Heart left ventricle (tissue), 16 donors: ENCODE measurements at places on chromosomes 6 and 20. TPM values are rescaled to one million over a fixed set of nuclear protein-coding genes. Genes with fewer than 3 reads are reported as not detected.

DNA sequence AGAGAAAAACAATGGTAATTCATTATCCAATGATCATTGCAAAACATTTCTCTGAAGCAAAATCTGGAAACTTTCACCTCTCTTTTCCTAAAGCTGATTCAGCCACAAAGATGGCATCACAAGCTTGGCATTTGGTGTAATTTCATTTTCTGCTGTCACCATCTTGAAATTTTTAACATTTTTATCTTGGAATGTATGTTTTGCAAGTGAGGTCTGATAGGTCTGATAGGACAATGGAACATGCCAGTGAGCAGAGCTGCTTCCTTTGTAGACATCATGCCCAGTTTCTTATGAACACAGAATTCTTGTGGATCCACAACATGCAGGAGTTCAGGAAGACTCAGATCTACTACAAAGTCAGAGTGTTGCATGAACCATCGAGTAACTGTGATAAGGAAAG, 969.6 kb downstream of the EYS start:
- no peak for DNase-seq

GRCh38 chr20:40753472-40753871, 64.4 kb upstream of the MAFB start:
- no peak for DNase-seq

GRCh38 chr20:289693-290083, 862 bp downstream of the C20orf96 start:
- no peak for DNase-seq

DNA sequence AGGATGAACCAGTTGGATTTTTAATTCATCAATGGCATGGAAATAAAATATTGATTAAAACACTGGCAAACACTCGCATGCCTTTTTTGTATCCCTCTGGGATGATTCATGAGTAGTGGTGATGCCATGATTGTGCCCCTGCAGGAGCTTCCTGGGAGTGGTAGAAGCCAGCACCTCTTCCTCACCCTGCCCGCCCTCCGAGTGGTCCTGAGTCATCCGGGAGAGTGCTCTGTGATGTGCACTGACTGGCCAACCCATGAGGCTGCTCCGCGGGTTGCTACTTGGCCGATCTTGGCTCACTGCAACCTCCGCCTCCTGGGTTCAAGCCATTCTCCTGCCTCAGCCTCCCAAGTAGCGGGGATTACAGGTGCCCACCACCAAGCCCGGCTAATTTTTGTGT, 27.4 kb downstream of the GJA10 start:
- DNase-seq, result no peak

GRCh38 chr6:156747715-156748114, 29.5 kb upstream of the ARID1B start:
- DNase-seq, result no peak

Gene HUS1B
- not detected for total RNA-seq

DNA sequence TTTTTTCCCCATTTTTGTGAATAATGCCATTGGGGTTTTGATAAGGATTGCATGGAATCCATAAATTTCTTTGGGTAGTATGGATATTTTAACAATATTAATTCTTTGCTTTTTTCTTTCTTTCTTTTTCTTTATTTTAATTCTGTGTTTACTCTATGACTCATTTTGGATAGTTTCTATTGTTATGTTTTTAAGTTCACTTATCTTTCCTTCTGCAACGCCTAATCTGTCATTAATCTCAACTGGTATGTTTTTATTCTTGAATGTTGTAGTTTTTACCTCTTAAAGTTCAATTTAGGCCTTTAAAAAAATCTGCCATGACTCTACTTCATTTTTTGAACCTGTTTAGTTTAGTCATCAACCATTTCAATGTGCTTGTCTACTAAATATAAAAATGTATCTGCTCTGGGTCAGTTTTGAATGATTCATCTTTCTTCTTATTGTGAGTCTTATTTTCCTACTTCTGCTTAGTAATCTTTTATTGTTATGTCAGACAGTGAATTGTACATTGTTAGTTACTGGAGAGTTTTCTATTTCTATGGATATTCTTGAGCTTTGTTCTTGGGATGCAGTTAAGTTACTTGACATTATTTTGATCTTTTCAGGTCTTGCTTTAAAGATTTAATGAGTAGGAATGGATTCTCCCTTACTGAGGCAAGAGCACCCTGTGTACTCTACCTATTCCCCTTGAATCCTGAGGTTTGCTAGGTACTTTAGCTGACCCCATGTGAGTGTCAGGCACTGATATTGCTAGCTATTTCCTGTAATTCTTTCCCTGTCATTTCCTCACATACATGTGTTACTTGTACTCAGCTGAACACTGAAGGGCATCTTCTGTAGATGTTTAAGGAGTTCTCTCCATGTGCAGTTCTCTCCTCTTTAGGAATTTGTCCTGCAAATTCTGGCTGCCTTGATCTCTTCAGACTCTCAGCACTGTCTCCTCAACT, 104.2 kb downstream of the TFAP2B start:
- DNase-seq, result no peak

Gene VSTM2L
- total RNA-seq, result 7.6 TPM

Gene HCK
- total RNA-seq, result 4.5 TPM

GRCh38 chr6:170459451-170459850, 93.7 kb downstream of the PSMB1 start:
- DNase-seq, result peak; percentile 35

Gene BMP6
- 1.4 TPM for total RNA-seq

Gene CRISP2
- not detected for total RNA-seq

Gene ALDH8A1
- 0.26 TPM for total RNA-seq

Gene CLVS2
- 0.05 TPM for total RNA-seq

DNA sequence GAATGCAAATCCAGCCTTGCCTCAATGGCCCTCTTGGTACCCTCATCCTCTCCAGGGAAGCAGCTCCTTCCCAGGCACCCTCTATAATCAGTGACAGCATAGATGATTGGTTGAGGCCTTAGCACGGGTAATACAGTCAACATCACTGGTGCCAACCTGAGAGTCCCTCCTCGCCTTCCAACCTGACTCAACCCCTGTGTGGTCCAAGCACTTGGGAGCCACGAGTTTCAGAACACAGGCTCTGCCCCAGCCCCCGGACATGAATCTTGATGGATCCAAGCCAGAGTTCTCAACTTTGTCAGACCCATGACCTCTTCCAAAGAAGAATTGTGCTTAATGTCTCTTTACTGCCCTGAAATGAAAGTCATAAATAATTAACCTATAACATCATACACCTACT, 213.9 kb downstream of the PREX1 start:
- DNase-seq, result no peak

GRCh38 chr6:3627956-3628835, 123.3 kb downstream of the PXDC1 start:
- DNase-seq, result no peak

DNA sequence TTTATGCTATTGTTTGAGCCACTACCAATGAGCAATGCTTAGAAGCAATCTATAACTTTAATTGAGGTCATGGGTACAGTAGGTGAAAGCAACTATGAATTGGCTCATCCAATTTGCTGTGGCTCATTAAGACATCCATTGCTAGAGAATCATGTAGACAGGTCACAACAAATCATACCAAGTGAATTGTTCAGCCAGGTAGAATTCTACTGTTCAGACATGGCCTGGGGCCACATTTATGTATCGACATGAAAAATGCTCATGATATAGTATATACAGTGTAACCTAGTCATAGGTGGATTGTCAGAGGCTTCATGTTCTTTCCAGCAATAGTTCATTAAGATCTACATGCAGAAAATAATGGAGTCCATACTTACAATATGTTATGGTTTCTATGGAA, 633.7 kb upstream of the EYS start:
- no peak for DNase-seq

DNA sequence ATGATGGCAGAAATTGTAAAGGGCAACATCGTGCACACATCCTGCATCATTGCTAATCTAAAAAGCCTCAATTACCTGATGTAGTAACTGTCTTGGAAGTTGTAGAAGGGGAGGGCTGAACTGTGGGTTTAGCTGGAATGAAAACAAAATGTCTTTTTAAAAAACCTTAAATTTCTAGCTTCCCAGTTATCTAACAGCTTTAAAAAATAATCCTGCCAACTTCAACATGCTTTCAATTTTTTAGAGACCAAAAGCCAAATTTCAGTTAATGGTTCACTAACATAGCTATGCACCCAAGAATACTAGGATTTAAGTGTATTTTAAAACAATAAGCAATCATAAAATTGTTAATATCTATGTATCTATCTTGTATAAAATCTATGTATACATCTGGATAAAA, 11.9 kb downstream of the CD164 start:
- no peak for DNase-seq

GRCh38 chr6:107714104-107714503, 110.0 kb downstream of the SCML4 start:
- DNase-seq, result no peak

Gene NNAT
- total RNA-seq, result 4.6 TPM

Gene NFATC2
- total RNA-seq, result 7.6 TPM

DNA sequence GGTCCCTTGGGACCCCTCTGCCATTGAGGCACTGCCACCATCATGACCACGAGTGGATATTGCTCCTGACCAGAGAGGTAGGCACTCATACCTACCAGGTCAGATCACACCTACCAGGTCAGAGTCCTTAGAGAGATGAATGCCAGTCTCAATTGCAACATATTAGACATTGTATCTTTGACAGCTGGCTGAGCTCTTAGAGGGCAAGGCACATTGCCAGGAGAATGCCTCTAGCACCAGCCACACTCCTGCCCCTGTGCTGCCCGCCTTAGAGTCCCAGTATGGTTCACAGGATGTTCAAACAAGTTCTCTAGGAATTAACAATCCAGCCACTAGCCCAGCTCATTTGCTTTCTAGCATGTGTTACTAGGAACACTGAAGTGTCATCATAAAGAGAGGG, 65.9 kb downstream of the TMEM244 start:
- no peak for DNase-seq

GRCh38 chr6:28135393-28135792, 6.3 kb upstream of the ZKSCAN8 start:
- DNase-seq, result no peak

DNA sequence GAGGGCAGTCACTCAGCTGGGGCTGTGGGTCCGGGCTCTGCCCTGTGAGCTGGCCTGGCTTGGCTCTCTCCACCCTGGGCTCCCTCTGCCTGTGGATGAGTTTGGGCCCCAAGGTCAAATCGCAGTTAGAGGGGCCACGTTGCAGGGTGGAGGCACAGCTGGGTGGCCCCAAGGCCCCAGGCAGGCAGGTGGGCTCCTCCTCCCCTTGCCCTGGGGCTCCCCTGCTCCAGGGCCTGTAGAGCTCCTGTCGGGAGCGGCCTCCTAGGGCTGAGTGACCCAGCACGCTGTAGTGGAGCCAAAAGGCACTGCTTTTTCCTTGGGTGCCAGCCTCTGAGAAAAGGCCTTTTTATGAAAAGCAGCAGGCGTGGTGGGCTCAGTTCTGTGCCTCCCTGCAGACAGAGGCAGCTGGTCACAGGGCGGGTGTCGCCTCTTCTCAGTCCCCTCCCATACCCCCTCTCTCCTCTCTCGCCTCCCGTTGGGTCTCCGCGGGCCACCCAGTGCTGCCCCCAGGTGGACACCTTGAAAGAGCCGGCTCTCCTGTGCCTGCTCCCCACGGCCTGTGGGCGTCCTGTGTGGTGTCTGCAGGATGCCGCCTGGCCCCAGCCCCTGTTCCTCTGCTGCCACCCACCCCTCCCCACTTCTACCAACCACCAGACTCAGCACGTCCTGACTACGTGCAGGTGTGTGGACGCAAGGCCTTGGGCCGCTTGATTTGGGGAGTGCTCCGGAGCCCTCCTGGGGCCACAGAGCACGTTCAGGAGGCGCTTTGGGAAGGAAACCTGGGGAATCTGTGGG, 13.2 kb downstream of the SS18L1 start:
- peak; percentile 79 for DNase-seq

GRCh38 chr6:85461798-85462170, 11.9 kb downstream of the NT5E start:
- no peak for DNase-seq

Gene C20orf144
- total RNA-seq, result not detected

- DNase-seq, result no peak
These were observed 14.5 kb upstream of the ELMO2 start for GRCh38 chr20:46420878-46421277.

Gene NR2E1
- not detected for total RNA-seq

- no peak for DNase-seq
These were observed 19.0 kb downstream of the STX16 start for GRCh38 chr20:58670102-58670501.

GRCh38 chr6:126102358-126102757, 116.0 kb downstream of the TRMT11 start:
- no peak for DNase-seq

- DNase-seq, result no peak
These were observed 84.2 kb downstream of the UST start for GRCh38 chr6:148831064-148831463.

Gene DPPA5
- total RNA-seq, result not detected

DNA sequence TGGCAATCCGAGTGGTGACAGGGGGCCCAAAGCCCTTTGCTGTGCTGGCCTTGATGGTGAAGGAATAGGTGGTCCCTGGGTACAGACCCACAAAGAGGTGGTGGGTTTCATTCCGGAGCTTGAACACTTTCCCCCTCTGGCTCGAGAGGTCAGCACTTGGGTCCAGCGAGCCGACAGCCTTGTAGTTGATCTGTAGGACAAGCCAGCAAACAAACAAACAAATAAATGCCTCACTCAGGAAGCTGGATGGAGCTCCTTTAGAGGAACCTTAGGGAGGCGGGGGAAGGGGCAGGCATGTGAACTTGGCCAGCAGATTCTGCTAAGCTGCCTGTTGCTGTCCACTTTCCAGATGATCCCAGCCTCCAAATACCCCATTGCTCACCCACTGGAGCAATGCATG, 733.9 kb upstream of the CHD6 start:
- DNase-seq, result no peak

Gene EYS
- total RNA-seq, result not detected

Gene PPP1R16B
- total RNA-seq, result 6.3 TPM

DNA sequence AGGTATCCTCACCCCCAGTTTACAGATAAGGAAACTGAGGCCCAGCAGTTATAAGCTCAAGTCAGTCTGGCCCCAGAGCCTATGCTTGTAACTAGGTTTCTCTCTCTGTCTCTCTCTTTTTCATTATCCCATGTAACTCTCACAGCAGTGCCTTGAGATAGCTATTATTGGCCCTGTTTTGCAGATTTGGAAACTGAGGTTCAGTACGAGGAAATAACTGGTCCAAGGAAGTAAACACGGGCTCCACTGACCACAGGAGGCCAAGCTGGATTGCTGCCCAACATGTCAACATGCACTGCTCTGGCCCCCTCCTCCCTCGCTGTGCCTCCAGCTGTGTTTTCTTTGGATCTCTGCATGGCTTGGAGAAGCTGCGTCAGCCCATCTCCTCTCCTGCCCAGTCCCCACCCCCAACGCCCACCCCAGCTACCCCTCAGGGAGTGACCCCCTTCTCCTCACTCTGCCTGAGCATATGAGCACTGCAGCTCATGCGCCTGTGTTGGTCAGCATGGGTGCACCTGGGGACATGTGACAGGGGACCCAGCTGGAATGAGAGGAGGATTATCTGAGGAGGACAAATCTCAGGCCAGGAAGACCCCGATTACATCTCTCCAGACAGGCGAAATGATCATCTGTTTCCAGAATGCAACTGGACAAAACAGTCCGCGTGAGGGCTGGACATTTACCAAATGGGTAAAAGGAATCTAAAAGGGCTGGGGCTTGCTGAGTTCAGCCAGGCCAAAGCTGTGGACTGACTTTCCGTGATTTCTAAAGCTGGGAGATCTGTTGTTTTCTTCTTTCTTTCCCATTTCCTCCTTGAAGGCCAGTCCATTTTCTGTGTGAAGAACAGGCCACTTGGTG, 7.8 kb upstream of the PLTP start:
- DNase-seq, result peak; percentile 87

Gene PDE10A
- 8.6 TPM for total RNA-seq
